A549 (cell line): ENCODE measurements at places on chromosomes 16 and 17. TPM values are rescaled to one million over a fixed set of nuclear protein-coding genes. Genes with fewer than 3 reads are reported as not detected.
A peak's percentile ranks its signal among the peaks of the same experiment; 100 is the strongest.

- DNase-seq, result no peak
These were observed 586.4 kb downstream of the MAF start for GRCh38 chr16:79013930-79014660.

CACNA1G gene
- polyA plus RNA-seq, result 7.5 to 9.0 TPM (median 8.9 TPM) in 3 replicates

DNA sequence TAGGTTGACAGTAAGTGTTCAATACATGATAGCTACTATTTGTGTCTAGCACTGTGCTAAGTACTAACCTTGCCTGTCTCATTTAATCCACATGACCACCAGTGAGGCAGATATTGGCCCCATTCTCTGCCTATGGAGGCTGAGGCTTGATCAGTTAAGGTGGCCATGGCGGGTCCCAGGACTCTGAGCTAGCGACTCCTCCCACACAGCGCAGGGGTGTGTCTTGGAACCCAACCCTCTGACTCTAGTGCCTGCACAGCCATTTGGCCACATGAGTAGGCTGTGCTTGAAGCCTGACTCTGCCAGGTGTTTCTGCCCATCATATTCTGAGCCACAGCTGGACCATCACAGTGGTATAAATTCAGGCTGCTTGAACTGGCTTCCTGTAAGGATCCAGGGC lies 6.4 kb downstream of the NHERF1 start:
- DNase-seq, result no peak

FSCN2 gene
- polyA plus RNA-seq, result 1.3 to 1.7 TPM (median 1.3 TPM) in 3 replicates

DNA sequence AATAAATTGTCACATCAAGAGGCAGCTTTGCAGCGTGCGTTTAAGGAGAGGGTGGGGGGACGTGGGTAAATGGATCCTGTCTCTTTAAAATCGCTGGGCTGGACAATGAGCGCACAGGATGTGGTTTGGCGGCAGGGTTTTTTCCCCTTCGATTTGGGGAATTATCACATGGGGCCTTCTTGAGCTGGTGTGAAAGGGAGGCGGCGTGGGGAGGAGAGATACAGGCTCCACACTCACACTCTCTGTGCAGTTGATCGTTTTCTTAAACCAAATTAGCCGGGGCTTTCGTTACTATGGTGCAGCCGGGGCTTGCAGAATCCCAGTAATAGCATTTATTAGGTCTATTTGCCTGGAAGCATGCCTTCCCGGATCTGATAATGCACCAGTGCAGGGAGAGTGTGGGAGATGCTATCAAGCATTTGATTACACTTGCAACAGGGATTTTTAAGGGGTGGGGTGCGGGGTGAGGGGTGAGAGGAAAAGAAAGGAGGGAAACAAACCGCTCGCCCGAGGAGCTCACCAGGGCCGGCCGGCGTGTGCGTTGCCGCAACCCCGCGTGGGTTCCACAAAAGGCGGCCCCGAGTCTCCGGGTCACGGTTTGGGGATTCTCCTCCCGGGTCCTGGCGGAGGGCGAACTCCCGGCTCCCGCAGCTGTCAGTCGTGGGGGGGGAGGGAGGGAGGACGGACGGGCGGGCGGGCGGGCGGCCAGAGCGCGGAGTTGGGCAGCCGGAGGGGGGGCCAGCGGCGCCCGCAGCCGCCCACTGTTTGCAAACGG lies 58.8 kb upstream of the GSE1 start:
- DNase-seq, result peak; percentile 81

MYO15B gene
- 27.4 to 33.9 TPM (median 33.5 TPM) in 3 replicates for polyA plus RNA-seq

DNA sequence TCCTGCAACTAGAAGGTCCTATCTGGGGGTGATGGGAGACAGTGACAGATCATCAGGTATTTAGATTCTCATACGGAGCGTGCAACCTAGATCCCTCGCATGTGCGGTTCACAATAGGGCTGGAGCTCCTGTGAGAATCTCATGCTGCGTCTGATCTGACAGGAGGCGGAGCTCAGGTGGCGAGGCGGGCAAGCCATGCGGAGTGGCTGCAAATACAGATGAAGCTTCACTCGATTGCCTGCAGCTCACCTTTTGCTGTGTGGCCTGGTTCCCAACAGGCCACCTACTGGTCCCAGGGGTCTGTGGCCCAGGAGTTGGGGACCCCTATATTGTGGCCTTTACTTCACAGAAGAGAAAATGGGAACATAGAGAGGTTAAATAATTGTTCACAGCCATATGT lies 200.4 kb downstream of the IRF8 start:
- no peak for DNase-seq

SMTNL2 gene
- 0.06 to 0.21 TPM (median 0.10 TPM) in 3 replicates for polyA plus RNA-seq

GRCh38 chr17:61249649-61250299 lies 149.9 kb upstream of the TBX2 start:
- no peak for DNase-seq

GRCh38 chr16:1830213-1830612 lies 3.2 kb downstream of the FAHD1 start:
- DNase-seq, result no peak

DNA sequence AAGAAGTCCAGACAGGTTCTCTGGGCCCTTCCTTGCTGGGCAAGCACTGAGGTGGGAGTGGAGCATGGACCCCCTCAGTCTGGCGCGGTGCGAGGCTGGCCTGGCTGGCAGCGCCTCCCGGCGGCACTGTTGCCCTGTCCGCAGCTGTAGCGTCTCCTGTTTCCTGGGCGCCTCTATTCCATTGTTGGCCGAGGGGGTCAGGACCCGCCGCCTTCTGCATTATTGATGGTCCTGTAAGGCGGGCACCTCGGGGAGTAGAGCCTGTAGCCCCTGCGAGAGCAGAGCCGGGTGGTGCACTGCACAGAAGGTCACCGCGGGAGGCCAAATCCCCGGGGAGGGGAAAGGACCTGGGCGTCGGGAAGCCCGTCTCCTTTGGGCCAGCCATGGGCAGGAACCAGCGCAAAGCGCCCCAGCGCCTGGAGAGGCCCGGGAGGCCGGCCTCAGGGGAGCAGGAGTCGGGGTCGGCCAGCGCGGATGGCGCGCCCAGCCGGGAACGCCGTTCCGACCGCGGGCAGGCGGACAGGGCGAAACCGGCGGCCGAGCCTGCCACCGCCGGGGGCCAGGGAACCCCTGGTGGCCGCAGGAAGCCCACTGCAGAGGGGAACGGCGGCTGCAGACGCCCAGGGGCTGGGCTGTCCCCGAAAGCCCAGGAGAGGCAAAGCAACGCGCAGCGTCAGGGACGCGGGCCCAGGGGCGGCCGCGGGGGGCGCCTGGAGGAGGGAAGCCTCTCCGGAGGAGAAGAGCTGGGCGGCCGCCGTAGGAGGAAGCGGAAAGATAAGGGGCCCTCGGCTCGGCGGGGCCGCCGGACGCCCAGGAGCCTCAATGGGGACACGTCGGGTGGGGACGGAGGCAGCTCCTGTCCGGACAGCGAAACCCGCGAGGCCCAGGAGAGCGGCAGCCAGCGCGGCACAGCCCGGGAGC lies at the start of gene MYO15B:
Gene MYO15B (plus strand): TSS at position 126 of the 921 bp plus-strand sequence. CDS start 258 bp downstream, at position 384.
- DNase-seq, result no peak

NR1D1 gene
- 3.0 to 4.6 TPM (median 4.4 TPM) in 3 replicates for polyA plus RNA-seq

MT1F gene
- 6.8 to 11.3 TPM (median 10.8 TPM) in 3 replicates for polyA plus RNA-seq

DNA sequence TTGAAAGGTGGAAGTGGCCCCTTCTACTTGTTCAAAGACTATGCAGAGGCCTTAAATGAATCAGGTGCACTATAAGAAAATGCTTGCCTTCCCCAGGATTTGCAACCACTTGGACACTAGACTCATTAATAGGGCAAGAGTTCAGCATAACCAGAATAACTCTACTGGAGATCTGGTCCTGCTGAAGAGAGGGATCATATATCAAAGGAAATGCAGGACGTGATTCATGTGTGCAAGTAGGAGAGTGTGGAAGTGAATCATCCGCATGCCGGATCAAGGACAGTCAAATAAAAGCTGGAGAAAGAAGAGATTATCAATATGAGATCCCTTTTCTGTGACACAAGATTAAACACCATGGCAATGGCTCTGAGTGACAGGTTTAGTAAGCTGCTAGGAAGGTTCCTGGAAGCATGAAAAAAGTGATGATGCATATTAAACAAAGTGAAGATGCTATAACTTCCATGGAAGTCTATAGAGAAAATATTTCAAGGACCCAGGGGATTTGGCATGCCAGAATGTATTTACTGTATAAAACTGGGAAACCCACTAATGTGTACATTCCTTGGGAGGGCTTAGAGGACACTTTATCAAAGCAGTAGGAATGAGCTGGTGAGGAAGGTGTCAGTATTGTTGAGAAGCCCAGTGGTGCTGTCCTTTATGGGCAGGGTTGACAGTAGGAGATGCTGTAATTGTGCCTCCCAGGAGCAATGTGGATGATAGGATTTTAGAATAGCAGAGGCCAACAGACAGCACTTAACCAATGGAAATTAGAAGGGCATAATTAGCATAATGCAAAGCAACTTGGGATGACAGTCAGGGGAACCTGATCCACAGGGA lies 133.1 kb downstream of the ABCA8 start:
- DNase-seq, result peak; percentile 77

- no peak for DNase-seq
These were observed 26.3 kb upstream of the HS3ST2 start for GRCh38 chr16:22787466-22788192.

COG4 gene
- 40.9 to 46.5 TPM (median 42.7 TPM) in 3 replicates for polyA plus RNA-seq

- DNase-seq, result no peak
These were observed 166.4 kb downstream of the SALL1 start for GRCh38 chr16:50984688-50985087.

CDK5R1 gene
- 2.4 to 3.0 TPM (median 2.8 TPM) in 3 replicates for polyA plus RNA-seq

DNA sequence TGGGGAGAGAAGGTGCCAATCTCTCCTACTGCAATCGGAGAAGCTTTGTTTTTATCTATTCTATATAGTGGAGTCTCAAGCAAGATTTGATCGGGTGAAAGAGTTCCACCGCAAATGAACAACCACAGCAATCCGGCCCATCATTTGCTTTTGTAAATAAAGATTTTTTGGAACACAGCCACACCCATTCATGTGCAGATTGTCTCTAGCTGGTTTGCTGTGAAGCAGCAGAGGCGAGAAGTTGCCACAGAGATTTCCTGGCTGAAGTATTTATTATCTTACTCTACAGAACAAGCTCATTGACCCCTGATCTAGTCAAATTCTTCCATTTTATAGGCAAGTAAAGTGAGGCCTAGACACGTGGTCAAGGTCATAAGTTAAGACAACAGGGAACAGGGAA lies 195.5 kb upstream of the TNRC6C start:
- DNase-seq, result no peak

DNA sequence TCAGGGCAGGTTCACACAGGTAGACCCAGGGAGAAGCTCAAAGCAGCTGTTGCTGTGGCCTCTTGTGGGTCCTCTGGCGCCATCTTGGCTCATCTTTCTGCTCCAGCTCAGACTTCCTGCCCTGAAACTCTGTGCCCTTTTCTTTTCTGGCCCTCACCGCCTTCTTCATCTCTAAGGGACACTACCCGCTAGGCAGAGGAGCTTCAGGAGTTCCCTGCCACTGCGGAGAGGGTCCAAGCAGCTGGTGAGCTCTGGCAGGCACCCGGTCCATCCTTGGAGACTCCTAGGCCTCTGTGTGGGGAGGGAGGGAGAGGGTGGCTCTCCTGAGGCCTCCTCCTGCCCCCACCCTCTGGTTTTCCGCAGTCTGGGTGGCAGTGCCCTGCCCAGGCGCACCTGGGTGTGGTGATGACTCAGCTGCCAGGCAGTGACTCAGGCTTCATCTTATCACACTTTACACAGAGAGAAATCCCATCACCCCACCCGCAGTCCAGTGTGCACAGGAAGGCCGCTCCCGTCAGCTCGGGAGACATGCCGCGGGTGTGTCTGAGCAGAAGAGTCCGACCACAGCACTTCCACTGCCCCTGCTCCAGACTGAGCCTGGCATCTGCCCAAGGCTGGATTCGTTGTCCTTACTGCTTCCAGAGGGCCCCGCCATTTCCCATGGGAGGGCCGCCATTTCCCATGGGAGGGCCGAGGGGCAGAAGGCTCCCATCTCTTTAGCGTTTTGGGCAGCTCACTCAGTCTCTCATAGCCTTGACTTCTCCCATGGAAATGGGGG lies 7.3 kb downstream of the NT5C start:
- DNase-seq, result peak; percentile 100
